Vagina (tissue), 2 donors: ENCODE measurements at places on chromosomes 6 and 20. TPM values are rescaled to one million over a fixed set of nuclear protein-coding genes. Genes with fewer than 3 reads are reported as not detected.

Gene ISM1
- 14.5 TPM for total RNA-seq

Gene RAD21L1
- total RNA-seq: not detected

Gene BPIFA1
- total RNA-seq: not detected

GRCh38 chr20:59613861-59614260 is 9.5 kb downstream of the PHACTR3 start:
- H3K4me3 ChIP-seq: no peak overlapping the region
- H3K27me3 ChIP-seq: no peaks in the 10 kb centered on the region
- no peak for DNase-seq
- no peak overlapping the region for H3K27ac ChIP-seq
- no peaks in the 10 kb centered on the region for H3K36me3 ChIP-seq
- H3K4me1 ChIP-seq: no peaks in the 10 kb centered on the region

Gene VGLL2
- total RNA-seq: not detected

GRCh38 chr6:14626556-14626955 is 509.0 kb downstream of the CD83 start:
- no peak overlapping the region for H3K4me3 ChIP-seq
- no peaks in the 10 kb centered on the region for H3K27me3 ChIP-seq
- no peak overlapping the region for H3K27ac ChIP-seq
- H3K4me1 ChIP-seq: peaks cover 9% of the 10 kb centered on the region
- DNase-seq: no peak

GRCh38 chr6:67640484-67640883 is 994.6 kb upstream of the ADGRB3 start:
- H3K27ac ChIP-seq: no peak overlapping the region
- no peak overlapping the region for H3K4me3 ChIP-seq
- H3K36me3 ChIP-seq: no peaks in the 10 kb centered on the region
- no peak for DNase-seq

DNA sequence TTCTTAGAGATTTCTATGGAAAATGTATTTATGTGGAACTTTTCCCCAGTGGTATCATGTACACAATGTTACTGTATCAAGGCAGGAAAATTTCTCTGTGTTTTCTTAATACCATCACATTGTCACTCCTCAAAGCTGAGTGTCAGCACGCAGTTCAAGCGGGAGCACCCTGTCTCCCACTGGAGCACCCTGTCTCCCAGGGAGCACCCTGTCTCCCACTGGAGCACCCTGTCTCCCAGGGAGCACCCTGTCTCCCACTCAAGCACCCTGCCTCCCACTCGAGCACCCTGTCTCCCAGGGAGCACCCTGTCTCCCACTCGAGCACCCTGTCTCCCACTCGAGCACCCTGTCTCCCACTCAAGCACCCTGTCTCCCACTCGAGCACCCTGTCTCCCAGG is 51.3 kb downstream of the PSMG4 start:
- H3K27me3 ChIP-seq: no peaks in the 10 kb centered on the region
- H3K36me3 ChIP-seq: no peaks in the 10 kb centered on the region
- no peaks in the 10 kb centered on the region for H3K4me1 ChIP-seq
- no peak overlapping the region for H3K27ac ChIP-seq
- no peak overlapping the region for H3K4me3 ChIP-seq

- no peak overlapping the region for H3K27ac ChIP-seq
- no peaks in the 10 kb centered on the region for H3K27me3 ChIP-seq
- peaks cover 9% of the 10 kb centered on the region for H3K4me1 ChIP-seq
- H3K4me3 ChIP-seq: no peak overlapping the region
- no peak for DNase-seq
These were observed 189.7 kb downstream of the SYNDIG1 start for GRCh38 chr20:24658920-24659660.

Gene NHLRC1
- total RNA-seq: 0.74 TPM

DNA sequence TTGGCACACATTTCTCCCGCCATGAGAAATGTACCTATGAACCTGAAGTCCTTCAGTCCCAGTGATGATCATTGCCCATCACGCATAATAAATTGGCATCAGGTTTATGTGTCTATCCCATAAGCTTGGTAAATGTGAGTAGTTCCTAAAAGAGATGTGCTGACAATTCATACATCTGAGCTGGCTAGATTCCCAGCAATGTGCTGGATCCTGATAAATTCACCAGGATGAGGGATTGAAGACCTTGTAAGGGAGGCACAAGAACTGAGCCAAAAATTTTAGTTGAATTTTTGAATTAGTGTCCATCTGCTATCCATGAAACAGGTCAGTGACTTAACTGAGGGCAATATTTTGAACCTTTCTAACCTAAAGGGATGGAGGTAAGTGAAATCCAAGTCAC is 267.9 kb upstream of the CITED2 start:
- H3K27me3 ChIP-seq: no peaks in the 10 kb centered on the region
- no peaks in the 10 kb centered on the region for H3K4me1 ChIP-seq
- no peaks in the 10 kb centered on the region for H3K36me3 ChIP-seq
- no peak overlapping the region for H3K4me3 ChIP-seq
- no peak for DNase-seq
- no peak overlapping the region for H3K27ac ChIP-seq

- no peak overlapping the region for H3K27ac ChIP-seq
- H3K4me3 ChIP-seq: no peak overlapping the region
- no peaks in the 10 kb centered on the region for H3K4me1 ChIP-seq
- DNase-seq: no peak
- no peaks in the 10 kb centered on the region for H3K36me3 ChIP-seq
- no peaks in the 10 kb centered on the region for H3K27me3 ChIP-seq
These were observed 30.0 kb downstream of the OTOR start for GRCh38 chr20:16778159-16778558.

DNA sequence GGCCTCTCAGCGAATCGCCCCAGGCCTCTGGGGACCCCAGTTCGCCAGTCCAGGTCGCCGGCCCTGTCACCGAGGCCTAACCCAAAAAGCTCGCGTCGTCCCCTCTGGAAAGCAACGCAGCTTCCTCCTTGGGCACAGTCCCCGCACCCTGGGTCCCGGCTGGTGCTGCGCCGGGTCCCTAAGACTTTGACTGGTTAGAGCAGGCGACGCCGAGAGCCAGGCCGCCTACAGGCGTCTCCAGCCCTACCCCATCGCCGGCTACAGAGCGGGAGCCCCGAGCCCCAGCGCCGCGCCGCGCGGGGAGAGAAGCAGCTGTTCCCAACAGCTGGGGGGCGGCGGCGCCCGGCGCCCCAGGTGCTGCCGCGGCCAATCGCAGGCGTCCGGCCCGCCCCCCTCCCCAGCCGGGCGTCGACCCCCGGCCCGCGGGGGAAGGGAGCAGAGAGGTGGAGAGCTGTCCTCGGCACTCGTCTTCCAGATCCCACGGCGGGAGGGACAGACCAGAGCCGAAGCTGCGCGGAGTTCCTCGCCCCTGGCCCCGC is 540 bp upstream of the RBM24 start:
- DNase-seq: no peak
- no peaks in the 10 kb centered on the region for H3K27me3 ChIP-seq
- H3K4me1 ChIP-seq: peaks cover 6% of the 10 kb centered on the region
- H3K4me3 ChIP-seq: peak overlapping the region; percentile 90
- H3K36me3 ChIP-seq: no peaks in the 10 kb centered on the region

Gene SDHAF4
- 5.6 TPM for total RNA-seq

Gene PTCHD4
- not detected for total RNA-seq

DNA sequence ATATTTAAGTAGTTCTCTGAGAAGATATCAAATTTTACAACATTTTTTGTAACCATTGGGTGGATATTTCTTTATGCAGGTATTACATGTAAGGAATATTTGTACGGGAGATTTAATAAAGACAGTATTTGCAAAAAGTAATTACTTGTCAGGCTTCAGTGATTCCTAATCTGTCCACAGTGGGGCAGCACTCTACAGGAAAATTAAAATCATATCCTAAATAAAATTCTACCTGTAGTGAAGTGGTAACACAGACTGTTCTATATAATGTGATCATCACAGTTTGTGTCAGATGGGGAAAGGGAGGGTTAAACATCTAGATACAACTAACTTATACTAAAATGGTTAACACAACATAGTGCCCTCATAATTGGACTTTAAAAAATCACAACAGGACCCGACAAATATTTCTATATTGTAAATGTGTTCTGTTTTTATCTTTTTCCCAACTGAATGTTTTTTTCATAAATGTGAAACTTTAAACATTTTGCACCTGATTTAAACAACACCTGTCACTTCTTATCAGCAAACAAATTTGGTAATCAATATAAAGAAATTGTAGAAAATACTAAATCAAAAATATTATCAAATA is 145.6 kb upstream of the MANEA start:
- H3K4me1 ChIP-seq: no peaks in the 10 kb centered on the region
- H3K27ac ChIP-seq: no peak overlapping the region
- no peaks in the 10 kb centered on the region for H3K27me3 ChIP-seq
- no peaks in the 10 kb centered on the region for H3K36me3 ChIP-seq
- H3K4me3 ChIP-seq: no peak overlapping the region
- no peak for DNase-seq

- DNase-seq: no peak
- no peak overlapping the region for H3K27ac ChIP-seq
- H3K36me3 ChIP-seq: no peaks in the 10 kb centered on the region
These were observed 33.5 kb upstream of the BMP2 start for GRCh38 chr20:6733965-6734364.

Gene IYD
- not detected for total RNA-seq

Gene ADGRB3
- 2.7 TPM for total RNA-seq

DNA sequence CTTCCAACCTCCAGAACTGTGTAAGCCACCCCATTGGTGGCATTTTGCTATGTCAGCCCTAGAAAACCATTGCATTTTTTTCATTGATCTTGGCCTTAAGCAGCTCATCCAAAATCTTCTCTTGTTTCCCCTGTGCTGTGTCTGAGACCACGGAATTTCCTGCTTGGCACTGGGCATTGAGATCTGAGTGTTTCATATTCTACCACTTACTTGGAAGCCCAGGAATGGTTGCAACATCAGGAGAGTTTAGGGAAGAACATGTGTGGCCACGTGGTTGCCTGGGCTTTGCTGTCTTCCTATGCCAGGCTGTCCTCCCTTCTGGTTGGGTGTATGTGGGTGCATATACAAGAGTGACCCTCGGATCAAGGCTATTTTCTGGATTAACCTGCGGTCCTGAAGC is 139.3 kb upstream of the PMEPA1 start:
- DNase-seq: no peak
- no peak overlapping the region for H3K4me3 ChIP-seq
- no peaks in the 10 kb centered on the region for H3K4me1 ChIP-seq
- H3K36me3 ChIP-seq: no peaks in the 10 kb centered on the region
- no peak overlapping the region for H3K27ac ChIP-seq

DNA sequence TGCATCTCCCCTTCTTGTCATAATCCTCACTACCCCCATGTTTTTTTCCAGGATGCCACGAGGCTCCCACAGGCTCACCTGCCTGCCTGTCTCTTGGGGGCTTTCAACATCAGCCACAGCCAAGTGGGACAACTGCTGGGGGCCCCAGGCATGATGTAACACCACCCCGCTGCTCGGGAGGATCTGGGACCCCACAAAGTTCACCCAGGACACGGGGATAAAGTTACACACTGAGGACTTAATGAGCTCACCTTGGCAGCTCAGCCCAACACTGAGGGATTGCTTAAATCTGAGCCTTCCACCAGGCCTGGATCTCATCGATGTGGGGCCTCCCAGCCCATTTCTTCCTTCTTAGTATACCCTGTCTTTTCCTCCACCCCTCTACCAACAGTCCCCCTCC is 56.4 kb upstream of the NNAT start:
- DNase-seq: no peak
- H3K4me3 ChIP-seq: no peak overlapping the region
- no peak overlapping the region for H3K27ac ChIP-seq
- no peaks in the 10 kb centered on the region for H3K36me3 ChIP-seq

GRCh38 chr20:1616858-1617434 is 2.9 kb downstream of the SIRPB1 start:
- no peaks in the 10 kb centered on the region for H3K27me3 ChIP-seq
- H3K4me1 ChIP-seq: no peaks in the 10 kb centered on the region
- no peak overlapping the region for H3K4me3 ChIP-seq
- H3K36me3 ChIP-seq: no peaks in the 10 kb centered on the region

Gene GJA10
- total RNA-seq: not detected

DNA sequence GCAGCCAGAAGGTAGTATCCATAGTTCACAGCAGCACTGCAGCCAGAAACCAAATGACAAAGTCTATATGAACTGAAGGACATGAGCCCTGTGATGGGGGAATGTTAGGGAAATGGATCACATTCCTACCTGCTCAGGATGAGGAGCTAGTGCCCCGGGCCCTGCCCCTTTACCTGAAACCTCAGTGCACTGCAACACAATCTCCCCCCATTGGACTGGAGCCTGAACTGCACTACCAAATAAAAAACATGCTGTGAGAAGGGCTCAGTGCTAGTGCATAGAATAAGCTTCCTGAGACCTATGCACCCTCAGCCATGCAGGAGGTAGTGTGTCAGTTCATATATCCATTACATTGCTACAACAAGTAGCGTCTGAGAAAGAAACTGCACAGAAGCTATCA is 477.8 kb downstream of the HACE1 start:
- DNase-seq: no peak
- no peak overlapping the region for H3K27ac ChIP-seq
- no peaks in the 10 kb centered on the region for H3K36me3 ChIP-seq

Gene FBXO9
- total RNA-seq: 61.4 TPM

DNA sequence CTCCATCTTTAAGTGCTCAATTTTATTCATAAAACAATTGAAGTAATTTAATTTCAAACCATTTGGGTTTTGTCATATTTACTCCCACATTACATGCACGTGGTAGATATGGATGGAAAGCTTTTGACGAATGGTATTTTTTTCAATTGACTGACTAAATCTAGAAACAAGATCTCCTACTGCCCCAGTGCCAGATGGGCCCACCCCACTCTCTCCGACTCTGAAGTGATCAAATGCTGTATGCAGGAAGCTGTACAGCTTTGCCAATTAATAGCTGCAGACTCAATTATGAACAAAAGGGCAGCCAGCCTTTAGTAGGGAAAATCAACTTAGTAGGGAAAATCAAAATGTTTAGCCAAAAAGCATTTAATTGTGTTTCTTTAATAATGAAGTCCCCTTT is 46.2 kb downstream of the PACRG start:
- H3K36me3 ChIP-seq: no peaks in the 10 kb centered on the region
- no peak overlapping the region for H3K4me3 ChIP-seq
- no peaks in the 10 kb centered on the region for H3K27me3 ChIP-seq
- DNase-seq: no peak

Gene SIRPA
- 52.3 TPM for total RNA-seq

DNA sequence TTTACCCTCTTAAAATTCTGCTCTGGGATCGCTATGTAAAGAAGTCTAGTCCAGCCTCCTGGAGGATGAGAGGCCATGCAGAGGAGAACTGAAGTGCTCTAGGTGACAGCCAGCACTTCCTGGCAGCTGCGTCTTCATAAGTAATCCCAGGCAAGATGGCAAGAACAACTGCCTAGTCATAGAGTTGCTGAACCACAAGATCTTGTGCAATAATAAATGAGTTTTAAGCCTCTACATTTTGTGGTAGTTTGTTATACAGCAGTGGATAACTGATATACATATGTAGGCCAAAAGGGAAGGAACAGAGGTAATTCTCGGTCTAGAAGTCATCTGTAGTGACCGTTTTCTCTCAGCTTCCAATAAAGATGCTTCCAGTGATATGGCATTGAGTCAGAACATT is 103.8 kb upstream of the FLRT3 start:
- H3K27me3 ChIP-seq: no peaks in the 10 kb centered on the region
- H3K27ac ChIP-seq: no peak overlapping the region
- H3K4me3 ChIP-seq: no peak overlapping the region
- H3K4me1 ChIP-seq: no peaks in the 10 kb centered on the region
